Stimulated activated CD4-positive, alpha-beta T cell treated with anti-CD3 and anti-CD28 coated beads, Interleukin-2, amount 100 ng/mL, for 48 hours (primary cell): ENCODE measurements at places on chromosomes 7 and 10.

- DNase-seq = no peak
These were observed 151.4 kb downstream of the TMEM168 start for GRCh38 chr7:112638675-112639400.

DNA sequence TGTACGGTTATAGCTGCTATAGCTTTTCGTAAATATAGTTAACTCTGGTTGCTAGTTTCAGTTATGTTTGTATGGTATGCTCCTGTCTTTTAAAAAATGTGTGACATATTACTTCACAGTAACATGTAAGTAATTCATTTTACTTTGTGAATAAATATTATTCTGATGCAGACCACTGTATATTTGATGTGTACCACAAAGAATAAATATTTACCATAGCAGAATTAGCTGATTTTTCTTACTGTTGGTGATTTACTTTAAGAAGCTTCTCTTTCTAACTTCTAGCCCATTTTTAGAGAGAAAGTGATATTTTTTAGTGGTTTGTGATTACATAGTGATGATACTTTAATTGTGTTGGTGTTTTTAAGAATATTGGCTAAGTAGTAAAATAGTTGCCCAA is 292.8 kb downstream of the BBS9 start:
- DNase-seq = no peak

GRCh38 chr7:99011706-99012404 is 132.1 kb downstream of the SMURF1 start:
- DNase-seq = no peak

- no peak for DNase-seq
These were observed 13.6 kb upstream of the ADAMTS14 start for GRCh38 chr10:70658582-70659136.

DNA sequence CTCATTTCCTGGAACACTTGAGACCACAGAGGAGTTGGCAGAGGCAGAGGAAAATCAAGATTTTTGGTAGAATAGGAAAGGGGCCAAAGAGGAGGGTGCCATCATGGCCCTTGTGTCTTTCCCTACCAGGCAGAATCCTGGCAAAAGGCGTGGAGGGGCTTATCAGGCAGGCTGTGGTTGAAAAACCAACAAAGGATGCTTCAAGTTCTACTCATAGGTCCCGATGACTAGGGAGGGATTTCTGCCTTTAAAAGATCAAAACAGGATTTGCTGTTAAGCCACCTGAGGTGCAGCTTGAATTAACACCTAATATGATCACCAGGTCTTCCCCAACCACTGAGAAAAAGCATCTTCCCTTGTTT is 45.7 kb downstream of the BPGM start:
- DNase-seq = no peak

DNA sequence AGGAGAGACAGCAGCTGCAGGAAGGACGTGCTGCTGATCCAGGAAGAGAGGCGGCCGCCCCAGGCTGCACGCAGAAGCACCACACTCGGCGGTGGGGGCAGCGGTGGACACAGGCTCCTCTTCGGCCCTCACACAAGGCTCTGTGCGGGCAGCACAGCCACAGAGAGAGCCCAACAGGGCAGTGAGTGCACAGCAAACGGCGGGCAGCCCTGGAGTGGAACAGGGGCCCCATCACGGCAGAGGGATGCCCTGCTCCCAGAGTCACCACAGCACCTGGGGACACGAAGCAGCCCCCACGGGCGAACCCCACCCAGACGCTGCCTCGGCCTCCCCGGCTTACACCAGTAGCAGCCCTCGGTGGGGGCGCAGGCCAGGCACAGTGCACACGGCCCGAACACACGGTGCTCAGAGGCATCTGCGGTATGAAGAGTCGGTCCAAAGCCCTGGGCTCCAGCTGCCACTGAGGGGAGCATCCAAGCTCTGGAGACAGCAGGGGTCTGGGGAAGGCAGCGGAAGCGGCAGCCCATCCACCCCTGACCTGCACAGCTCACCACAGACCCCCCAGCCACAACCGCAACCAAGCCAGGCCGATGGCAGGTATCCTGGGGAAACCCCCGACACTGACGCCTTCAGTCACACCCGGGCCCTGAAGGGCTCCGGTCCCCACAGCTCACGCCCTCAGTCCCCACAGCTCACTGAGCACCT is 16.8 kb downstream of the NUDT1 start:
- DNase-seq = no peak

GRCh38 chr7:1650363-1651030 is 19.6 kb upstream of the ELFN1 start:
- DNase-seq = no peak
